ENCODE measurements at places on chromosomes 2 and 18.

GRCh38 chr18:37452682-37453385 is 112.8 kb downstream of the CELF4 start:
- DNase-seq = no peak

DNA sequence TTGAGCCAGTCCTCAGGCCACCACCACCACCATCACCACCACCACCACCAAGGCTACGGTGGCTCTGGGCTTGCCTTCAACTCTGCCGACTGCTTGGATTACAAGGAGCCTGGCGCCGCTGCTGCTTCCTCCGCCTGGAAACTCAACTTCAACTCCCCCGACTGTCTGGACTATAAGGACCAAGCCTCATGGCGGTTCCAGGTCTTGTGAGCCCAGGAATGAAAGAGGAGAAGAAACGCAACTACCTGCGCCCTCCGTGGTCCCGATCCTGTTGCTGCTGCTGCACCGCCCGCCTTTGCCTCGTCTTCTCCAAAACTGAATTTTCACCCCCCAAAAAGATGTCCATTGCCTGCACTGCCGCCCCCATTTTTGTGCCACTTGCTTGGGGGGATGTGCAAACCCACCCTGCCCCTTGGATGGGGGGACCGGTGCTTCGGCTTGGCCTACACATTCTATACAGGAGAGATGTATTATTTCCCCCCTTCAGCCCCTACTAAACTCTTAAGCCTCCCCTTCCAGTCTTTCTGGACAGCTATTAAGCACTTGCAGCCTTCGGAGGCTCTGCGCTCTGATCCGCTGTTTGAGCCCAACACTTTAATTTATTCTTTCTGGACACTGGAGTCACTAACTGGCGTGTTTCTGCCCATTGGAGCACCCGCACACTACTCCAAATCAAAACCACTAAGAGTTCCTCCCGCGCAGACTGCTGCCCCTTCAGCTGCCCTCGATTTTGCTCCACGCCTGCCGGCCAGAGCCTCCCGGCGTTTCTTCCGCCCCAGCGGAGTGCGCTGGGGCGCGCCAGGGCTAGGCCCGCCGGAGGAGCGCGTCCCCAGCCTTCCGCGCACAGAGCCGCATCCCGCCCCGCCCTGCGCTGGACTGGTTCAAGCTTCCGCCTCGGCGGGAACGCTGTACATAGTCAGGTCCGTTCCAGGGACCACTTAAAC is 5.7 kb downstream of the OTX1 start:
- peak; percentile 63 for DNase-seq

DNA sequence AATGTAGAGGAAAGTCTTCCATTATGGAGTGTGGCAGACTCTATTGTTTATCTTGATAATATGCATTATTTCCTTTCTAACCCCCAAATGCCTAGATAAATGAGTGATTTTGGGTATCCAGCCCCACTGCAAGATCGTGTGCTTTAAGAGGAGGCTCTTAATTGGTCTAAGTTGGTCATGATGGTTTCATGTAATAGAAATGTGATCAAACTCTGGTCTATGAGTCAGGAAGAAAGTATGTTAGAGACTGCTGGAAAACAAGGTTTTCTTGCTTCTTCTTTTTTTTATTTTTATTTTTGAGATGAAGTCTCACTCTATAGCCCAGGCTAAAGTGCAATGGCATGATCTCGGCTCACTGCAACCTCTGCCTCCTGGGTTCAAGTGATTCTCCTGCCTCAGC is 344.5 kb upstream of the TNP1 start:
- DNase-seq = no peak

DNA sequence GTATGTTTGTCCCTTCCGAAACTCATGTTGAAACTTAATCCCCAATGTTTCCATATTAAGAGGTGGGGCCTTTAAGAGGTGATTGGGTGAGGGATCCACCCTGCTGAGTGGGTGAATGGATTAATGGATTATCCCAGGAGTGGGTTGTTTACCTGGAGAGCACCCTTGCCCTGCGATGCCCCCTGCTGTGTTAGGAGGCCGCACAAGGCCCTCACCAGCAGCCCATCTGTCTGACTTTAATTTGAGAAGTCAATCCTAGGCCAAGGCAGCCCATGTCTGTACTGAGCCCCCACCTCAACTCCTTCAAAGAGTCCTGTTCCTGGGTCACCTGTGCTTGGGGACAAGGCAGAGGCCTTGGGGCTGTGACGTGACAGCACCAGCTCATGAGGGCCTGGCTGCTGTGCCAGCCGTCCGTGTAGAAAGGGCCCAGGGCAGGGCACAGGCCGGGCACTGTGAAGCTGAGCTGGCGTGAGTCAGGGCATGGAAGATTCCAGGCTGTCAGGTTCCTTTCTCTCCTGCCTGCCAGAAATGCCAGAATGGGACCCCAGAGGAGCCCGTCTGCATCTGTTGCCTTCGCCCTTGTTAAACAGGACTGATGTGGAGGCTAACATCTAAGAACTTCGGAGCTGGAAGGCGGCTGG is 21.3 kb upstream of the TAF1B start:
- no peak for DNase-seq

GRCh38 chr2:197708331-197708730 is 3.2 kb downstream of the MARS2 start:
- no peak for DNase-seq

DNA sequence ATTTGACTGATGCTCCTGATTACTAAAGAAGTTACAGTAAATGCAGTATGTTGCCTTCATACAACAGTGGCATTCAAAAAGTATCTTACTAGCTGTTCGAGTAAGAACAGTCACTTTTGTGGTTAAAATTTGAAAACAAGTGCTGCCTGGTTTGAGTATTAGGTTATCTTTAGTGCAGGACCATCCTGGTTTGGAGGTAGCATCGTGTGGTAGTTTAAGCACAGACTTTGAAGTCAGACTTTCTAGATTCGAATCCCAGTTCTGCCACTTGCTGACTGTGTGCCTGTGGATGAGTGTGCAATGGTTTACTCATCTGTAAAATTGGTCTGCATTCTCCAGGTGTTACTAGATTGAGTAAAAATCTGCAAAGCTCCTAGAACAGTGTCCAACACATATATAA is 96.8 kb downstream of the SGPP2 start:
- no peak for DNase-seq

GRCh38 chr2:100264651-100265050 is 57.6 kb downstream of the LONRF2 start:
- no peak for DNase-seq

GRCh38 chr18:74513149-74513882 is 17.2 kb downstream of the CNDP2 start:
- DNase-seq = no peak

GRCh38 chr18:50970006-50970405 is 2.2 kb downstream of the ELAC1 start:
- no peak for DNase-seq

- DNase-seq = no peak
These were observed 168.5 kb downstream of the DPP4 start for GRCh38 chr2:161905389-161906046.

DNA sequence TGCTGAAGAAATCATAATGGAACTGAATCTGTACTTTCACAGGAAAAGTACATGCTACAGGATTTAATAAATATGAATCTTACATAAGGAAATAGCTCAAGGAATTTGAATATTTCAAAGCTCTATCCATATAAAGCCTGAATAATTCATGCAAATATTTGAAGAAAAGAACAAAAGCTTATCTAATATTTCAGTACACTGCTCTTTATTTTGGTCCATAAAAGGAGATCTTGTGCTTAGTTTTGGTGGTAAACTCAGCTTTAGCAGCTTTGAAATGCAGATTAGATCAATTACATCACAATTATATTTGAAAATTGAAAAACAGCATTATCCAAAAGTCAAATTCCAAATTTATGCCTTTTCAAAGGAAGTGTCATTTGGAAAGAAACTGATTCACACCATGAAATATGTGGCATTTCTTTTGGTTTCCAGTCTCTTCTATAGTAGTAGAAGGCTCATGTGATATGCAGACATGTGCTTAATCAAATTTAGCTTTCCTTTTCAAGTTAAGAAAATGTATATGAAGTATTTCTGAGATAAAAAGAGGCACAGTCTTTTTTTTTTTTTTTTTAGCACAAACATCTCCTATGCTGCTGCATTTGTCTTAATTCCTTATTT is 42.1 kb upstream of the MAP4K3 start:
- no peak for DNase-seq

GRCh38 chr2:593356-594026 is 83.7 kb downstream of the TMEM18 start:
- no peak for DNase-seq

DNA sequence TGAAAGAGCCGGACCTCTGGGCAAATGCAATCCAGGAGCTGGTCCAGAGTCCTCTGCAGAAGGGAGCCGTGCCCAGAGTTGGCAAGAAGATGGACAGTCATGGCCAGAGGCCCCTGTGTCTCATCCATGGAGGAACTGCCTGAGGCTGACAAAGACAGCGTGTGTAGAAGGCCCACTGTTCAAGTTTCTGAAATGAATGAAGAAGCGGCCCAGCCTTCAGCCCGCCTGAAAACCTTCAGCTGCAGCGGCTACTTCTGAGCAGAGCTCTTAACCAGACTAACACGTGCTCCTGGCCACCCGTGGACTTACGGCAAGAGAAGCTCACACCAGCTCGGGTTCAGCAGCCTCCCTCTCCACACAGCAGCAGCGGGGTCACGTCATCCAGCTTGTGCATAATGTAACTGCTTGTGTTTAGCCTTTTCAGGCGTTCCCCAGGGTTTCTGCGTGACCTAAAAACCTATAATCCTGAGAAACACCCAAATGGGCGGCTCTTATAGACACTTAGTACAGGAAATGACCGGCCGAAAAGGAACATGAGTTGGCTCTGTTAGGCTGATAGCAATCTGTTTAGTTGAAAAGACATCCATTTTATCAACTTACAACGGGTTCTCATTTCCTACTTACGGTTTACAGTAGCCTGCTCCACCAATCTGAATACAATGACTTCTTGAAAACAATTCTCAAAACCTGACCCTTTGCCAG is at the start of gene FAM124B:
TSS of gene FAM124B (minus strand) at position 467 of the 702 bp plus-strand sequence. CDS start at position 128, 339 bp downstream.
- DNase-seq = peak; percentile 39

GRCh38 chr2:85445316-85446295 is 27.1 kb downstream of the SH2D6 start:
- no peak for DNase-seq

- no peak for DNase-seq
These were observed 83.5 kb downstream of the LDLRAD4 start for GRCh38 chr18:13302040-13302439.

DNA sequence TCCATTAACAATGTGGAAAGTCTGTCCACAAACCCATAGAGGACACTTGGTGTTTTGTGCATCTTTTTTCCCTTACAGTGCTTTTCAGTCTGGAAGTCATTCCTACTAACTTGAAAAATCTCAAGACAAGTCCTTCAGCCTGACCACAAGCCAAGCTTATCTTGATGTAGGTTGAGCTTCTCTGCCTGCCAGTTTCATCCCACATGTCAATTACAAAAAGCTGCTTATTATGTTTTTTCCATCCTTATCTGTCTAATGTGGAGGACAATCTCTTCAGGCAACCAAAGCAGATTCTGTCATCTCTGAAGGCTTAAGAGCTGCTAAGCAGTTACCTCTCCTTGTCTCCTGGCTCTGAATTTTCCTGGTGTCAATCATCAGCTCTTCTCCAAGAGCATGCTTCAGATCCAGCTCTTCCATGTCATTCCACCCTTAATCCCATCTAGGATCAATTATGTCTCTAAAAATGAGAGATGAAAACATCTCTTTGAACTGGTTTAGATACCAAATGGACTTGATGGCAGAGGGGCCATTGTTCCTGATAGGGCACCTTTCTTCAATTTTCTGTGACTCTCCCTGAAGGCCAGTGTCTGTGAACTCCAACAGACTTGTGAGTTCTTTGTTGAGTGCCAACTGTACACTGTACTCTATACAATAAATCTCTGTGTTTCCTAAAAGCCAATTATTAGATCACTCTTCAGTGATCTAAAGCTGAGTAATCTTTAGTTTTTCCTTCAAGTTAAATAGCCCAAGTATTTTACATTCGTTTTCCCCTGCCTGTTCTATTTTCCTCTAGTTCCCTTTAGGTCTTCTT is 208.6 kb downstream of the RBM43 start:
- no peak for DNase-seq

- DNase-seq = no peak
These were observed 56.4 kb downstream of the STK25 start for GRCh38 chr2:241451840-241452506.

GRCh38 chr2:240895656-240896388 is at the start of gene MAB21L4:
MAB21L4 (minus strand) TSS chr2:240896156; CDS start chr2:240895997, 159 bp downstream.
- DNase-seq = no peak

DNA sequence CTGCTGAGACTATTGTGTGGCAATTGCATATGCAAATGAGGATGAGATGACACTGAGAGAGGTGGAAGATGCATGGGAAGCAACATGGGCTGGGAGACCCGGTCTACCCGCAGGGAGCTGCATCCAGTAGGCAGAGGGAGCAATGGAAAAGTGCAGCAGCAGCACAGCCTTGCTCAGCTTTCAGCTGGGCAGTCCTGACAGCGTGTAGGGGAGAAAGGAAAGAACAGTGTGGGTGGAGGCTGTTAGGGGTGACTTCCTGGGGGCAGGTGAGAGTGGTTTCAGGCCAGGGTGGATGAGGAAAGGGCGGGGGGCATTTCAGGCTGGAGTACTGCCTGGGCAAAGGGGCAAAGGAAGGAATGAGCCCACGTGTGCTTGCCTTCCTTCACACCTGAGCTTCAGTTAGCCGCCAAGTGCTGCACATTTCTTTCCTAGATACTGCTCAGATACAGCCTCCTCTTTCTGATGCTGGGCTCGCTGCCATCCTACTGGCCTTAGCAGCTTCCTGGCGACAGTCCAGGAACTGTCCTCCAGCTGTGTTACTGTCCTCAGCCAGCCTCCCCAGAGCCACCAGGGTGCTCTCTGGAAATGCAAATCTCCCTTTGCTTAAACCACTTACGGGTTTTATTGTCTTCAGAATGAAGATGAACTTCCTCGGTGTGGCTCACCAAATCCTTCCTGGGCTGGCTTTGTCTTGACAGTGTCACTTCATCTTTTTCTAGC is 276.3 kb downstream of the TSN start:
- no peak for DNase-seq

DNA sequence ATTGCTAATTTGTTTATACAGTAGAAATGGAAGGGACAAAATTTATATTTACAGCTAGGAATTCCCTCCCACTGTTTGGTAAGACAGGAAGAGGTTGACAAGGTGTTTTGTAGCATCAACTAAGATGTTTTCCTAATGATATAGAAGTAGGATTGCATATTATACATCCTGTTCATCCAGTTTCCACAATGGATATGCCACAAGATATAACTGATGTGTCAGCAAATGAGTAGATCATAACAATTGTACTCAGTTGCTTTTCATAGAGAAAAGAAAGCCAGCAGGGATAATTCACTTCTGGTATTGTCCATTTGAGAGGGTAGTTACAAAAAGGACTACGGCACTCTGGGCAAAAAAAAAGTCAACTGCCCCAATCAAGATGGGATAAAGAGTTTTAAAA is 102.7 kb downstream of the CALCRL start:
- no peak for DNase-seq

- DNase-seq = no peak
These were observed 644 bp downstream of the ABCG5 start for GRCh38 chr2:43837831-43838559.

All from activated naive CD8-positive, alpha-beta T cell treated with anti-CD3 and anti-CD28 coated beads, Interleukin-2, amount 10 ng/mL, durations not matched to agents 7 days and 5 days (primary cell).